ENCODE measurements at places on chromosomes 6 and 20.

GRCh38 chr6:47595785-47596184 lies 102.6 kb upstream of the ADGRF4 start:
- no peaks in the 10 kb centered on the region for H3K27me3 ChIP-seq
- no peak overlapping the region for H3K4me3 ChIP-seq
- DNase-seq, result no peak
- H3K36me3 ChIP-seq, result peaks cover 15% of the 10 kb centered on the region

GRCh38 chr20:37346236-37346534 lies 245 bp downstream of the SRC start:
- no peaks in the 10 kb centered on the region for H3K27me3 ChIP-seq
- H3K27ac ChIP-seq, result peak overlapping the region; percentile 76
- DNase-seq, result no peak

DNA sequence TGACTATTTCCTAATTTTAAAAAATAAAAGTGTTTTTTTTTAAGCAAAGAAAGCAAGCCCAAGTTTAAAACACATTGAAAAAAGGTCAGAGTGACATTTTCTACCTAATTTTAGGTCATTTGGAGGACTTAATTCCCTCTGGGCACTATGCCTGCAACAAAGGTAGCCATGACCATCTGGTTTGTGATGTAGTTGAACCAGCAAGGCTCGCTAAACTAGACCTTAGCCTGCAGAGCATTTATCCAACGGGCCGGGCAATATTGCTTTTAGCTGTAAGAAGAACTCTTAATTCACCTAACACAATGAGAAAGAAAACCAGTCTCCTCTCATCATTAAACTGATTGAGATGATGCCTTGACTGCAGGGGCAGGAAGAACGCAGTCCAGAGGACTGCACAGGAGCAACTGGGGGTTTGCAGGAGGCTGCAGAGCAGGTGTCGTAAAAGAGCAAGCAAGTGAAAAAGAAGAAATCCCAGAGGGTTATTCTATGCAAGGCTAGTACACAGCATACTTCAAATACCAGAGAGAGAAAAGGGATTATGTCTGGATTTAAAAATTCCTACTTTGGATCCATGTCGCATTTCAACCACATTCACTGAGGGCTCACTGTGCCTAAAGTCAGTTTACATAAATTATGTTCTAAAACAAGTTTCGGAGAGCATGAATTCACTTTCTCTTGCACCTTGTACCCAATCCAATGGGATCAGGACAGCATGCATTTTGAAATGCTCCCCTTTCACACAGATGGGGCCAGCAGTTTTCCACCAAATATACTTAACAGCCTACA lies 12.8 kb downstream of the TRAF3IP2 start:
- H3K27ac ChIP-seq, result peak overlapping the region; percentile 72
- no peaks in the 10 kb centered on the region for H3K36me3 ChIP-seq
- no peak overlapping the region for H3K4me3 ChIP-seq
- H3K27me3 ChIP-seq, result no peaks in the 10 kb centered on the region
- DNase-seq, result no peak
- peaks cover 21% of the 10 kb centered on the region for H3K4me1 ChIP-seq

DNA sequence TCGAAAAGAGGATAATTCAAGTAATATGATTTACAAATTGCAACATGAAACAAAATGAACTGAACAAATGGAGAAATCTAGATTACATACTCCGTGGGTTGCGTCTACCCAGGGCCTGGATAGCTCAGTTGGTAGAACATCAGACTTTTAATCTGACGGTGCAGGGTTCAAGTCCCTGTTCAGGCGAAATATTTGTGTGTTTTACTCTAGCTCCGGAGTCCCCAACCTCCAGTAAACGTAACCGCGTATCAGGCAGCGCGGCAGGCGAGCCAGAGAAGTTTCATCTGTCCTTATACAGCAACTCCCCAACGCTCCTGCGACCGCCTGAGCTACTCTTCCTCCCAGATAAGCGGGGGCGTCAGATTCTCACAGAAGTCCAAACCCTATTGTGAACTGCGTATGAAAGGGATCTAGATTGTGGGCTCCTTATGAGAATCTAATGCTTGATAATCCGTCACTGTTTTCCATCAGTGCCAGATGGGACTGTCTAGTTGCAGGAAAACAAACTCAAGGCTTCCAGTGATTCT lies 176.1 kb downstream of the TRIM27 start:
- no peak for DNase-seq
- no peaks in the 10 kb centered on the region for H3K4me1 ChIP-seq
- no peaks in the 10 kb centered on the region for H3K27me3 ChIP-seq
- H3K4me3 ChIP-seq, result no peak overlapping the region
- H3K36me3 ChIP-seq, result no peaks in the 10 kb centered on the region
- H3K27ac ChIP-seq, result no peak overlapping the region

All from adrenal gland (tissue), 19 donors.